ENCODE measurements at places on chromosomes 3 and 15.
A peak's percentile ranks its signal among the peaks of the same experiment; 100 is the strongest.

GRCh38 chr3:141127344-141128125 lies 76.4 kb downstream of the SPSB4 start:
- no peak for DNase-seq

DNA sequence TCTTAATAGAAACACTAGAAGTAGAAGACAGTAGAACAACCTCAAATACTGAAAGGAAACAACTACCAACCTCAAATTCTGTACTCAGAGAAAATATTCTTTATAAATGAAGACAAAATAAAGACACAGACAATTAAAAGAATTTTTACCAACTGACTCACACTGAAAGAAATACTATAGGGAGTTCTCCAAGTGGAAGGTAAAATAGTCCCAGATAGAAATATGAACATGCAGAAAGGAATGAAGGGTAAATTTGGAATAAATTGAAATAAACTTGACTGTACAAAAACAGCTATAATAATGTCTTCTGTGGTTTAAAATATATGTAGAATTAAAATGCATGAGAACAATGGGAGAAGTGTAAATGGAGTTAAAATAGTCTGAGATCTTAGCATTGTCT lies 36.7 kb upstream of the CCDC174 start:
- no peak for DNase-seq

GRCh38 chr15:70242951-70243685 lies 145.4 kb upstream of the TLE3 start:
- DNase-seq: no peak

DNA sequence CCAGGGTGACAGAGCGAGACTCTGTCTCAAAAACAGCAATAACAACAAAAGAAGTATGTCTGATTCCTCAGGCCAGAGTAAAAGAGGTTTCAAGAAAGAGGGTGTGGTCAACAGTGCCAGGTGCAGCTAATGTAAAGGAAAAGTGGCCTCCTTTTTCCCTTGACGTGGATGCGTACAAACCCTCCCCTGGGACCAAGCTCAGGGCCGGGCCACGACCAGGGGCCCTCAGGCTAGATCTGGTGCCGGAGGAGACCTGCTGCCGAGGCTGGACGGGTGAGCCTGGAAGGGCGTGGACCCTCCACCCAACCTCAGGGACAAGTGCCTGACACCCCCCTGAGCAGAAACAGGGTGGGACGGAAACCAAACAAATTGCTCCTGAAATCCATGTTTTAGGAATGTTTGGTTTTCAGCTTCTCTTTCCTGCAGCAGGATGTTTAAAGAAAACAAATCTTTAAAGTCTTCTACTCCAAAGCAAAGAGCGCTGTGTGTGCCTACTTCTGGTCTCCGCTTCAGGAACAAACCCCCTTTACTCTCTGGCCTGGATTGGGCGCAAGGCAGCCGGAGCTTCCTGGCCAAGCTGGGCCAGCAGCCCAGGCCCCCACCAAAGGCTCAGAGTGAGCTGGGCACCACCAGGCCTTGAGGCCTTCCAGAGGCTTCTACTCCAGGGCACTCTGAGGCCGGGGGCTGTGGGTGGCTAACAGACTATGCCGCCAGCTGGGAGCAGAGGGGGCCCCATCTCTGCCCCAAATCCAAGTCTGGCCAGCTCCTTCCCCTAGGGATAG lies 21.4 kb downstream of the ZDHHC19 start:
- no peak for DNase-seq

- DNase-seq: no peak
Observed at GRCh38 chr3:43309372-43310305, 23.3 kb downstream of the SNRK start.

DNA sequence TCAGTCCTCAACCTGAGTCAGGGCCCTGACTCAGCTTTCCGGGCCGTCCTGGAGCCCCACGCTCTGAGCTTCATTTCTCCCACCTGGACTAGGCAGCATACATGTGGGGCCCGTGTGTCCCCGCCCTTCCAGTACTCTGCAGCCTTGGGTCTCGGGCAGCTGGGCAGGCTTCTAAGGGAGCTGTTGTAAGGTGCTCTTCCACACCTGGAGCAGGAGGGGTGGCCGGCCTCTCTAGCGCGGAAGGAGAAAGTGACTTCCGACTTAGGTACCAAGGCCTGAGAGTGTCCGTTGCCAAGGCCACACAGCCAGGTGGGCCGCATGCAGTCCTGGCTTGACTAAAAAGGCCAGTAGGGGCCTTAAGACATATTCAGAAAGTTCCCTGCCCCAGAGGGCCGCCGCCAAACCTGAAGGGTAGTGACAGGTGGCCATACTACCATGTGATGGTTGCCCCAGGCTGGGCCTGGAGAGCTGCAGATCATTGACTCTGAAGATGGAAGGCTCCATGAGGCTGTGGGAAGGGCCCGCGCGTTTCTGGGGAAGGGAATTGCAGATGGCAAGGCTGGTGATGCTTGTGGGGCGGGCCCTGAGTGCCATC lies 9.4 kb upstream of the SEMA3B start:
- no peak for DNase-seq

DNA sequence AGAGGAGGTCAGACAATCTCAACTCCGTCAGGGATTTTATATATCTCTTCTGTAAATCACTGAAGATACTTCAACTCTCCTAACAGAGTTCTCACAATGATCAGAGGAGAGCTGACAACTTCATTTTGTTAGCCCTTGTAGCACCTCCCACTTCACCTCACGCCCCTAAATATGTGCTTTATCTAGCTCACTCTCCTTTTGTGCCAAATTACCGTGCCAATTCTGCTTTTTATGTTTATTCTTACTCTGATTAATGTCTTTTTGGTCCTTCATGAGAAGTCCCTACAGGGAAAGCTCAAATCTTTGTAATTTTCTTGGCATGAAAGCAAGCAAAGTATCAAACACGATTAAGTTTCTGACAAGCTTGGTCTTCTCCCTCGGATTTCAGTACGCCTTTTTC lies 636.1 kb upstream of the NAALADL2 start:
- DNase-seq: no peak

DNA sequence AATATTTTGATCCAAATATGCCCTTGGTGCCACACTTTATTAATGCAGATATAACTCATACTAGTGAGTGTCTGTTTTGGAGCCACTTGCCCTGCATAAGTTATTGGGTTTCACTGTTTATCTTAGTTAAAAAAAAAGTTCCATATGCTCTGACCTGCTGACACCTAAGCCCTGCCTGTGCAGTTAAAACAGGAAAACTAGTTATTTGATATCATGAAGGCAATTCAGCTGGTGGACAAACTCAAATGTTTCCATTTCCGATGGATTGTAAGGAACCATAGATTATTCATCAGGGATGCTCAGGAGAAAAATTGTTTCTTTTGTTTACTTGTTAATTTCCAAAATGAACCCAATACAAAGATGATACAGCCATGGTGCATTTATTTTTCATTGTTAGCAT lies 68.3 kb downstream of the NR2F2 start:
- DNase-seq: no peak

- DNase-seq: no peak
Observed at GRCh38 chr3:136120373-136121348, 75.5 kb downstream of the MSL2 start.

DNA sequence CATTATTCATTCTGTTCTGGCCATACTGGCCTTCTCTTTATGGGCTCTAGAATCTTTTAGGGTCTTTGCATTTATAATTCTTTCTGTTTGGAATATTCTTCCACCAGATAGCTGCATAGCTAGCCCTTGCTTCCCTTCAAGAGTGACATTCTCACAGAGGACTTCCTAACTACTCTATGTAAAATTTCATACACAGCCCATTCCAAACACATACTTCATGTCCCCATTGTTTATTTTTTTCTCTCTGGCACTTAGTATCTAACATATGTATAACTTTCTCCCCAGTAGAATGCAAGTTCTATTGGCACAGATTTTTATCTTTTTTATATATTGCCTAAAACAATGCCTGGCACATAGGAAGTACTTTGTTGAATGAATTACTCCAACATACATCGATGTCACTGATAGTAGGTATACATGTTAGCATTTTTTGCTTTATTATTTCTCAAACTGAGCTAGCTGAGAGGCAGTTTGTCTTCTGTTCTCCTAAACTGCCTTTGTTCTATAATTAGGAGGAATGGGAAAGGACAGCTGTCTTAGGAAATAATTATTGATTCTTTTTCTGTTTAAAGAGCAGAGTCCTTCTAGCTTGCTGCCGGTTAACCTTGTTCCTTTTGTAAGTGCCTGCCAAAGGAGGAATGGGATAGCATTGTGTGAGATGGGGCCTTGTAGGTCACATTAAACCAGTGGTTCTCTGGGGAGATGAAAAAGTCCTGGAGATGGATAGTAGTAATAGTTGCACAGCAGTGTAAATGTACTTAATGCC lies 7.9 kb downstream of the FAM162A start:
- no peak for DNase-seq

DNA sequence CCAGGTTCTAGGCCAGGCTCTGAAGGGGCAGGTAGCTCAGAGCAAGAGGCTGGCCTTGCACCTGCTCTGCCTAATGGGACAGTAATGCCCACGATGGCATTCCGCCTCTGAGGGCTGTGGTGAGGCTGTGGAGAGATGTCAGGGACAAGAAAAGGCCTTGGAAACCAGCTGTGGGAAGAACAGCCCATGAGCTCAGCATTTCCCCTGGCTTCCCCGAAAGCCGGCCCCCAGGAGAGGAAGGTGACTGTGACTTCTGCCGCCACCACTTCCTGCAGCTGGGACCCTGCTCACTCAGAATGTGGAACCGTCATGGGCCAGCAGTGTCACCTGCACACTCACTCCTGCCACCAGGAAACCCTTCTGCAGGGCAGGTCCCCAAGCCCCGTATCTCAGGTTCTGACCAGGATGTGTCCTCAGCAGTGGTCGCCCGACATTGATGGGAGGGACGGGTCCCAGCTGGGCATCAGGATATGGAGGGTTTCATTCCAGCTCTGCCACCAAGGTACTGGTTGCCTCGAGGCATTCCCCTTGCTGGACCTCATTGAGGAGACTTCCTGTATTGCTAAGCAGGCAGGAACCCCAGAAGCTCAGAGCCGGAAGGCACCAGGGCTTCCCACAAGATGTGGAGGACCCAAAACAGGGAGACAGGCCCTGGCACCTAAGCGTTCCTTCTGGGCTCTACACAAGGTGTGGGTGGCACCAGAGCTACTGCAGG lies 30.7 kb downstream of the SEMA7A start:
- peak; percentile 82 for DNase-seq

DNA sequence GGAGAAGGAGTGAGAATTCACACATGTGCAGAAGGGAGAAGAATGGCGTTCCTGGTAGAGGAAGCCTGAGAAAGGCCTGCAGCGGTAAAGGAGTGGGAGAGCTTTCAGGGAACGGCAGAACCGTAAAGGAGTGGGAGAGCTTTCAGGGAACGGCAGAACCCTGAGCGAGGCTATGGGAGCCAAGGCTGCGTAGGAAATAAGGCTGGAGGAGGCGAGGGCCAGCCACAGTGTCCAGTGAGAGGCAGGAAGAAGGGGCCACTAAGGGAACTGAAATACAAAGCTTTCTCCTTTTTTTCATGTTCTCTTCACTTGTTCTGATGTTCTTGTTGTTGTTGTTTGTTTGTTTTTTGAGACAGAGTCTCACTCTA lies 41.6 kb downstream of the GOLGA6L10 start:
- DNase-seq: no peak

Measured in GM12878 (cell line).